Effector memory CD4-positive, alpha-beta T cell (primary cell): ENCODE measurements at places on chromosomes 2 and 18.

DNA sequence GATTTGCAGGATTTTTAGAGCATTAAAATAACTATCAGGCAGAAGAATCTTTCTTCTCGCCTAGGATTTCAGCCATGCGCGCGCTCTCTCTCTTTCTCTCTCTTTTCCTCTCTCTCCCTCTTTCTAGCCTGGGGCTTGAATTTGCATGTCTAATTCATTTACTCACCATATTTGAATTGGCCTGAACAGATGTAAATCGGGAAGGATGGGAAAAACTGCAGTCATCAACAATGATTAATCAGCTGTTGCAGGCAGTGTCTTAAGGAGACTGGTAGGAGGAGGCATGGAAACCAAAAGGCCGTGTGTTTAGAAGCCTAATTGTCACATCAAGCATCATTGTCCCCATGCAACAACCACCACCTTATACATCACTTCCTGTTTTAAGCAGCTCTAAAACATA, 137.0 kb downstream of the MEIS1 start:
- H3K27me3 ChIP-seq, result peaks cover 8% of the 10 kb centered on the region
- peaks cover 5% of the 10 kb centered on the region for H3K4me1 ChIP-seq
- no peak overlapping the region for H3K27ac ChIP-seq
- no peak overlapping the region for H3K4me3 ChIP-seq
- no peaks in the 10 kb centered on the region for H3K36me3 ChIP-seq

- H3K36me3 ChIP-seq, result no peaks in the 10 kb centered on the region
- H3K4me3 ChIP-seq, result no peak overlapping the region
- no peak for DNase-seq
These were observed 67.7 kb downstream of the ARHGAP28 start for GRCh38 chr18:6797171-6797570.

DNA sequence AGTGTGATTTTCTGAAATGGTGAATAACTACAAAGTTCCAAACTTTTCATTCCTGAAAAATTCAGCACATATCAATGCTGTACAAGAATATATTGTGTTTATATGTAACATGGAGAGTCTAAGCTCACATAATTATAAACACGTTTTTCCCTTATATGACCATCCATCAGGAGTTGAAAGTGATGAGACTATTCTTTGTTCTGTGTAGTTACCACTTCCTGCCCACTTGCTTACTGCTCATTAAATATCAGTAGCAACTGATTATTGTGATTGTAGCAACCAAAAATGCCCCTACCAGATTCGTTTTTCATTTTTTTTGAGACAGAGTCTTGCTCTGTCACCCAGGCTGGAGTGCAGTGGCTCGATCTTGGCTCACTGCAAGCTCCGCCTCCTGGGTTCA, 30.8 kb downstream of the OTX1 start:
- H3K27ac ChIP-seq, result no peak overlapping the region
- no peaks in the 10 kb centered on the region for H3K27me3 ChIP-seq
- no peaks in the 10 kb centered on the region for H3K4me1 ChIP-seq
- no peak overlapping the region for H3K4me3 ChIP-seq
- H3K36me3 ChIP-seq, result no peaks in the 10 kb centered on the region

GRCh38 chr2:206657087-206657486, 14.8 kb downstream of the FAM237A start:
- no peak overlapping the region for H3K4me3 ChIP-seq
- H3K27ac ChIP-seq, result no peak overlapping the region
- H3K36me3 ChIP-seq, result no peaks in the 10 kb centered on the region
- DNase-seq, result no peak

GRCh38 chr2:202038471-202039277, 5.0 kb downstream of the FZD7 start:
- H3K4me3 ChIP-seq, result no peak overlapping the region
- H3K27ac ChIP-seq, result no peak overlapping the region
- no peaks in the 10 kb centered on the region for H3K36me3 ChIP-seq
- peaks cover 33% of the 10 kb centered on the region for H3K27me3 ChIP-seq

GRCh38 chr2:218853766-218854165, 5.8 kb upstream of the WNT6 start:
- H3K27me3 ChIP-seq, result peaks cover 36% of the 10 kb centered on the region
- H3K36me3 ChIP-seq, result no peaks in the 10 kb centered on the region
- no peak overlapping the region for H3K27ac ChIP-seq
- no peak overlapping the region for H3K4me3 ChIP-seq
- DNase-seq, result no peak
- peaks cover 3% of the 10 kb centered on the region for H3K4me1 ChIP-seq

DNA sequence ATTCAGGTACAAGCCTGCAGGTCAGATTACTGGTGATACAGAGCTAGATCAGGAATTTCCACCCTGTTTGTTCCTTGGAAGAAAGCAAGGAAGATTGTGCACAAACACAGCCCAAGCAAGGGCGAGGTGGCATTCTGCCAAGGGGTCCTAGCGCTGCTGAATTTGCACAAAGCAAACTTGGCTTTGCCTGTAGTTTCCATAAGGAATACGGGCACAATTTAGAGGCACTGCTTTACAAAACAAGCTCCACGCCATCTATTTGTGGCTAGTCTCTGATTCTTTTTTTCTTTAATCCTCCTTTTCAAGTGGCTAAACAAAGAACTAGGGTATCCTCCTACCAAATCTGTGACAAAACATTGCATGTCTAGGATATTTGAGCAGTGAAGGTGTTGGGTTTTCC, 195.5 kb upstream of the ACVR2A start:
- no peaks in the 10 kb centered on the region for H3K4me1 ChIP-seq
- H3K4me3 ChIP-seq, result no peak overlapping the region
- H3K27me3 ChIP-seq, result no peaks in the 10 kb centered on the region
- H3K27ac ChIP-seq, result no peak overlapping the region
- no peaks in the 10 kb centered on the region for H3K36me3 ChIP-seq
